CD4-positive, alpha-beta T cell (primary cell): ENCODE measurements at places on chromosomes 6 and 20. TPM values are rescaled to one million over a fixed set of nuclear protein-coding genes. Genes with fewer than 3 reads are reported as not detected.

FAM83B gene
- total RNA-seq = not detected

CD83 gene
- total RNA-seq = 36.4 TPM

CST2 gene
- total RNA-seq = not detected

PSORS1C2 gene
- not detected for total RNA-seq

XKR7 gene
- not detected for total RNA-seq

AIF1 gene
- total RNA-seq = 35.5 TPM
